ENCODE measurements at places on chromosomes 5 and 9.

- DNase-seq: peak; percentile 64
These were observed 14.2 kb upstream of the NRARP start for GRCh38 chr9:137316012-137316981.

DNA sequence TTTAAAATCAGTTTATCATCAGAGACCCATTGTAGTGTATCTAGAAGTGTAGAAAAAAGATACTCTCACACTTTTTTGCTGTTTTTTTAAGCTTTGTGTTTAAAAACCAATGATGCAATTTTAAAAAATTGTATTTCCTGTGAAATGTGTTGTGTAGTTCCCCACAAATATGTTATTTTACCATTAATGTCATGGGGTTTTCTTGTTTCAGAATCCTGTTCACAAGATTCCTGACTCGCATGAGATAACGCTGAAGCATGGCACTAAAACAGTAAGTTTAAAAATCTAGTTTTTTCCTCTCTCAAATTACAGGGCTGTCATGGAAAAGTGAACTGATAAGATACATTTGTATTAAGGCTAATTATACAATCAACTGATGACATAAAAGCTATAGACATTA lies 58.6 kb downstream of the WDR70 start:
- no peak for DNase-seq

DNA sequence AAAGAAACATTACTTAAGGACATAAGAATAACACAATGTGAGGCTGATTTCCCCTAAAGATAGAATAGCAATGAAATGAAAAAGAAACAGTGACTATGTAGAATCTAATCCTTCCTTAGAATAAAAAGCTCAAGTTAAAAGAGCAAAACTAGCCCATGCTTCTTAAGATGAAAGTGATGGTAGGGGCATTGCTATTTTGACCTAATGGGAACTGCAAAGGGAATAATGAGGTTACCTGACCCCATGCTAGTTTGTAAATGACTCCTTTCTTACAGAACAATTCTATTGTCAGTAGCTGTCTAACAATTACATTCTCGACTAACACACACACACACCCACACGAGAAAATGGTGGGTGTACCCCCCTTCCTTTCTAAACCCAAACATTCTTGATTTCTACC lies 575.8 kb downstream of the CSNK1G3 start:
- no peak for DNase-seq

DNA sequence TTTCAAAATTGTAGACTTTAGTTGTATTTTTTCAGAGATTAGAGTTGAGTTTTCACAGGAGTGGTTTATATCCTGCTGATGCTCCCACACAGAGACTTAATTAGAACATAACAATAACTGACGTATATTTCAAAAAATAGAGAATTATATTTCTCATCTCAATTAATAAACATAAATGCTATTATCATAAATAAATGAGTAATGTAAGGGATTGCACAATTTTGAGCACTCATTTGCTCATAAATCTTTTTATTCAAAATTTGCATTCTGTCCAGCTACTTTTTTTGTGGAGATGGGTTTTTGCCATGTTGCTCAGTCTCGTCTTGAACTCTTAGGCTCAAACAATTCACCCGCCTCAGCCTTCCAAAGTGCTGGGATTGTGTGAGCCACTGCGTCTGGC lies 515.7 kb upstream of the RORB start:
- no peak for DNase-seq

GRCh38 chr5:1555011-1555807 lies 31.4 kb upstream of the LPCAT1 start:
- peak; percentile 82 for DNase-seq

GRCh38 chr9:125700791-125701190 lies 6.2 kb downstream of the MAPKAP1 start:
- no peak for DNase-seq

DNA sequence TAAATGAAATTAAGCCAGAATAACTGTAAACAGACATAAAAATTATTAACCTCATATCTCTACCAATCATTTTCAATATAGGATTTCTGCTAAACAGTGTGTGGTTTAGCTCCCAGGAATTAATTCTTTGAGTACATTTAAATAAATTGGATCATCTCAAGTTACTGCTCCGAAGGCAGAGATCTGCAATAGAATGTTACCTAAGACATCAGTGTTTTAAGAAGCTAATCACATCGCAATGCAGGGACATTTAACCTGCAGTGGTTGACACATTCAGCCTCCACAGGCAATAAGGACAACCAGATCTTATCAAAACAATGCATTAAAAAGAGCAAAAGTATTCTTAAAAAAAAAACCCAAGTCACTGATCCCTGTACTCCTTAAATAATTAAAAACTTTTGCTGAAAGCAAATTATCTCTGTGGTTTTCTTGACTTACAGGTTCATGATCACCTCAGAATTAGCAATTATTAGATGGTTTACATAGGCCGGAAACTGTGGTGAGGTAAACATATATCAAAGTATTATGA lies 45.7 kb downstream of the PRDM6 start:
- no peak for DNase-seq

DNA sequence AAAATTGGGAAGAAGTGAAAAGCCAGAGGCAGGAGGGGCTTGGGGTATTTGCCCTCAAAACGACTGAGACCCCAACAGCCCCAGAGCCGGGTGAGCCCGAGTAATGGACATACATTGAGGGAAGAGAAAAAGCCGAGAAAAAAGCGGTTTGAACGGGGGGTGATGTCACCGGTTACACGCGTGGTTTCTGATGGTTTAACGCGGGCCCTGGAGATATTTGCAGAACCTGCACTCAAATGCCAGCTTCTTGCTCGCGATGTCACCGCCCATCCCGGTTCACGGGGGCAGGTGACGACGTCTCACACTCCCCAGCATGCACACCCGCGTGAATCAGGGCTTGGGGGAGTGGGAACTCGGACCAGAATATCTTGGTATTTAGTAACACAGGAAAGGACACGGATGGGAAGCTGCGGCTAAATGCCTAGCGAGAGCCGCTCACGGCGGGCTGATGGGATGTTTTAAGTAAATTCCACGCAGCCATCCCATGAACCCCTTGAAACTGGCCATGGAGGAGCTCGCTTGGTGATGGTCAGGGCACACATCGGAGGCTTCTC lies 102.0 kb upstream of the RAPGEF1 start:
- no peak for DNase-seq

GRCh38 chr5:137147346-137147745 lies 351.8 kb downstream of the SPOCK1 start:
- DNase-seq: no peak

- no peak for DNase-seq
These were observed 1748.2 kb downstream of the EFNA5 start for GRCh38 chr5:105922574-105922973.

DNA sequence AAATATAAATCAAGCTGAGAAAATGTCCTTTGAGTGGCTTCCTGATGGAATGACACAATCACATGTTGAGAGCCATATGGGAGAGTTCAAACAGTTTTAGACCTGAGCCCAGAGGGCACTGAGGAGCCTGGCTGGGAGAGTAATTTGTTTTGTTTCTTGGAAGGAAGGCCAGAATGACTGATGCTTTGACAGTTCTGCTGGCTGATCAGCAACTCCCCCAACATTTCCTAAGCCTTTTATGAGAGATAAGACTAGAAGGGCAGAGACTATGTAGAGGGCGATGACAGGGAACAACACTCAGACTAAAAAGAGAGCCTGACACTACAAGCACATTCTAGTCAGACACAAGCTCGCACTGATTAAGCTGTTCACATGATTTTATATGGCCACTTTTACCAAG lies 169.2 kb downstream of the COX7C start:
- no peak for DNase-seq

DNA sequence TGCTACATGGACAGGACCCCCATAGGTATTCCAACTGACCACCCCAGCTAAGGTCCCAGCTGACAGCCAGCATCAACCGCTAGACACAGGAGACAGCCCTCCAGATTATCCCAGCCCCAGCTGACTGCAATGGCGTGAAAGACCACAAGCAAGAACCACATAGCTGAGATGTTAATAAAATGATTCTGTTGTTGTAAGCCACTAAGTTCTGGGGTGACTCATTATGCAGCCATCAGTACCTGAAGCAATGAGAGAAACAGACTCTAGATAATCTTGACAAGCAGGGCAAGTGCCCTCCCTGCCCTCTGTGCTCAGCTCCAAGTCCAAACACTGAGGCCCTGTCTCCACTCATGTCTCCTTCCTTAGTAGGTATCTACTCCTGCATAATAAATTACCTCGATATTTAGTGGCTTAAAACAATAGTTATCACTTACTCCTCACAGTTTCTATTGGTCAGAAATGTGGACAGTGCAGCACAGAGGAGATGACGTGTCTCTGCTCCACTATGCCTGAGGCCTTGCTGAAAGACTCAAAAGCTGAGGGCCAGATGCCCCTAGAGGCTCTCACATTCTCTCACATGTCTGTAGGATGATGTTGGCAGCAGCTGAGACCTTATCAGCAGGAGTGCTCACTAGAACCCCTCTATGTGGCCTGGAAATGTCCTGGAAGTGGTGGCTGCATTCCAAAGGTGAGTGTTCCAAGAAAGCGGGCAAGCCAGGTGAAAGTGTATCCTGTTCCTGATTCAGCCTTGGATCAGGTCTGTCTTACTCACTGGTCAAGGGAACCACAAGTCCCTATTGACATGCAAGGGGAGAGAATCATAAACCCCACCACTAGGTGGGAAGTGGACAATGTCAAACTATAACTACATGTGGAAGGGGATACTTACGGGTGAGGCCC lies 2.5 kb downstream of the MGAT1 start:
- DNase-seq: no peak

DNA sequence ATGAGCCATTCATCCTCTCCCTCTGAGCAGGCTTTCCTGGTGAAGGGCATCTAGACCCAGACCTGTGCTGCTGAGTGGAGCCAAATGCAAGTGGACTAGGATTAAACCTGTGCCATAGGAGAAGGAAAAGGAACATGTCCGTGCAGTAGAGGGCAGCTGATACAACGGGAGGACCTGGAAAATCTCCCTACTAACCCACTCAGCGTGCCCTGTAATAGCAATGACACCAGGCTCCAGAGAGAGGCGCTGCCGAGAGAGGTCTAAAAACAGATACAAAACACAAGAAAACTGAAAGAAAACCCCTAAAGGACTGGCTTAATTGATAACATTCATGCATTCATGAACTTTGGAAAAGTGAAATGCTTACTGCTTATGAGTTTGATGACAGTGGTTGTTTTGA lies 60.8 kb downstream of the PFDN1 start:
- no peak for DNase-seq

GRCh38 chr9:27622693-27623340 lies 49.5 kb upstream of the C9orf72 start:
- no peak for DNase-seq

- DNase-seq: no peak
These were observed 135.7 kb downstream of the DOCK8 start for GRCh38 chr9:350384-350783.

- DNase-seq: no peak
These were observed 49.9 kb upstream of the DPYSL3 start for GRCh38 chr5:147559749-147560148.

- no peak for DNase-seq
These were observed 28.8 kb downstream of the CAMK4 start for GRCh38 chr5:111252799-111253545.

- no peak for DNase-seq
These were observed 16.9 kb downstream of the DIMT1 start for GRCh38 chr5:62386824-62387223.

- no peak for DNase-seq
These were observed 15.1 kb downstream of the ADCY2 start for GRCh38 chr5:7410936-7411511.

DNA sequence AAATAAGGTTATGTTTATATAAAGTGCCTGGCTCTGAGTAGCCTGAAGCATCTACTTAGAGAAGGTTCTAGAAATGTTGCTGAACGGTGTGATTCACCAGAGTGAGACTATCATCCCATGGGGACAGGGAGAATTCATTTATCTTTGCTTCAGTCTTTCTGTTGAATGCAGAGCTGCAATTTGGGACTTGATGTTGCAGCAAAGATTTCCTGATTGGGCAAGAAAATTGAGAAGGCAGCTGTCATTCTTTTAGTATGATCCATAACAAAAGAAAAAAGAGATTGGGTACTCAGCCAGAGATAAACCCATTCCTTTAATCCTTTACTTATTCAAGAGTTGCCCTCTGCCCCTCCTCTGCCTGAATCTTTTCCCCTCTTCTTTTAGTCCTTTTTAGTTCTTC lies 456.3 kb upstream of the WWC1 start:
- no peak for DNase-seq

GRCh38 chr5:173740400-173740799 lies 124.0 kb upstream of the BOD1 start:
- DNase-seq: no peak

GRCh38 chr9:99377790-99378775 lies 156.0 kb downstream of the SEC61B start:
- no peak for DNase-seq

DNA sequence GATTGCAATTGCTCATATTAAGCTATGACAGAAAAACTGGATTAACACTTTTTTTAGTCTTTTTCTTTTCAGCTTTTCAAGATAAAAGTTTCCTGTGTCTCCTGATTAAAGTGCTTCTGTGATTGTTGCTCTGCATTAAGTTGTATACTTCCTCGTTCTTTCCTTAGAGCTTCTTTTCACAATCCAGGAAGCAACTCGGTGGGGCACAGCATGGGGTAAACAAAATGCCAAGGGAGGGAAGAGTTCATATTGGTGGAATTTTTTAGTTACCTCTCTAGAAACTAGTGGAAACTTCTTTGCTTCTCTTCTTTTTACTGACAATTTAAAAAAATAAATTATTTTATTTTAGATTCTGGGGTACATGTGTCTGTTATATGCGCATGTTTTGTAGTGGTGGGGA lies 37.8 kb upstream of the ARRDC3 start:
- no peak for DNase-seq

GRCh38 chr5:169980418-169981053 lies at the start of gene INSYN2B:
Gene INSYN2B (minus strand): TSS chr5:169980495. CDS start chr5:169883898, 96,597 bp downstream.
- peak; percentile 78 for DNase-seq

GRCh38 chr5:151005950-151006576 lies 14.3 kb upstream of the GPX3 start:
- DNase-seq: peak; percentile 92

- peak; percentile 24 for DNase-seq
These were observed 167.5 kb upstream of the CLINT1 start for GRCh38 chr5:158026304-158027031.

- DNase-seq: no peak
These were observed 651.3 kb upstream of the MEF2C start for GRCh38 chr5:89534331-89534730.

Measured in femur (tissue), 1 donor.